ENCODE measurements at places on chromosomes 3 and 15. TPM values are rescaled to one million over a fixed set of nuclear protein-coding genes. Genes with fewer than 3 reads are reported as not detected.
A peak's percentile ranks its signal among the peaks of the same experiment; 100 is the strongest.

GRCh38 chr3:3015185-3016089, 94.7 kb downstream of the IL5RA start:
- no peaks in the 10 kb centered on the region for H3K27me3 ChIP-seq
- peaks cover 3% of the 10 kb centered on the region for H3K4me1 ChIP-seq
- H3K36me3 ChIP-seq, result no peaks in the 10 kb centered on the region
- DNase-seq, result peak; percentile 55
- H3K27ac ChIP-seq, result no peak overlapping the region
- no peak overlapping the region for H3K4me3 ChIP-seq

GRCh38 chr3:123660900-123661299, 76.0 kb upstream of the HACD2 start:
- peak overlapping the region; percentile 27 for H3K4me3 ChIP-seq
- no peaks in the 10 kb centered on the region for H3K27me3 ChIP-seq
- H3K36me3 ChIP-seq, result peaks cover 2% of the 10 kb centered on the region
- H3K27ac ChIP-seq, result peak overlapping the region; percentile 93
- DNase-seq, result peak; percentile 90

DNA sequence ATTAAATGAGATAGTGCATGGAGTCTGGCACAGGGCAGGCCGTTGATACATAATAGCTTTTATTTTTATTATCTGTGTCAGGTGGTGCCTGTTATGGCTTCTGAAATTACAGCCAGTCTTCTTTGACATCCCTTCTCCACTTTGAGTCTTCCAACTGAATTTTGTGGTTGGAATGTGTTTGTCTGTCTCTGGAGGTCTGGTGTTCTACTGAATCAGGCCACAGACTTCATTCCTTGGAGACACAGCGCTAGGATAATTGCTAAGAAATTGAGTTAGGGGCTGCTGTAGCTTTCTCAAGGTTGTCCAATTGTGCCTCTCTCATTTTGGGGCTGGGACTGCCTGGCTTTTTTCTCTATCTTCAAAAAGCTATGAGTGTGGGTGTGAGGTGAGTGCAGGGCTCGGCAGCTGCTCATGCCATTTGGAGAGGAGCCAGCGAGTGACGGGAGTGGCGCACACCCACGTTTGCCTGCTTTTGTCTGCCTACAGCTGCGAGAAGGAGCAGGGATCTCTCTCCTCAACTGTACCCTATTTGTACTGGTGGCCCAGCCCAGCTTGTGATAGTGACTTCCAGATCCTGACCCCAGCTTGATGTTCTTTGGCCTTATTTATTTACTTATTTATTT, 49.8 kb upstream of the SYN2 start:
- H3K36me3 ChIP-seq, result no peaks in the 10 kb centered on the region
- peak; percentile 9 for DNase-seq
- no peaks in the 10 kb centered on the region for H3K27me3 ChIP-seq
- H3K27ac ChIP-seq, result no peak overlapping the region
- no peaks in the 10 kb centered on the region for H3K4me1 ChIP-seq

DNA sequence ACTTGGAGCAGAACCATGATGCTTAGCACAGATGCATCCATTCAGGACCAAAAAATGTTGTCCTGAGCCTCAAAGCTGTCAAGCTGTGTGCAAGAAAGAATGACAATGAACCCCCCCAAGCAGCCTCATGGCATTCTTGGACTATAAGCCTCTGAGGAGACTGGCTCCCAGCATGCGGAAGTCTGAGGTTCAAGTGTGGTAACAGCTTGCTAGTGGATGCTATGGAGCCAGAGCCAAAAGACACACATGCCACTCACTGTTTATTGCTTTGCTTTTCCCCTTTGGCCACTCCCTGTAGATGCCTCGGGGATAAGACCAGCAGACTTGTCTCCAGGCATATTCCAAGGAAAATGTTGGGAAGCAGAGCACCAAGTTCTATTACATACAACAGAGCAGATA, 38.2 kb upstream of the SNRK start:
- H3K4me1 ChIP-seq, result no peaks in the 10 kb centered on the region
- no peaks in the 10 kb centered on the region for H3K27me3 ChIP-seq
- no peak for DNase-seq
- no peak overlapping the region for H3K27ac ChIP-seq
- H3K36me3 ChIP-seq, result no peaks in the 10 kb centered on the region

DNA sequence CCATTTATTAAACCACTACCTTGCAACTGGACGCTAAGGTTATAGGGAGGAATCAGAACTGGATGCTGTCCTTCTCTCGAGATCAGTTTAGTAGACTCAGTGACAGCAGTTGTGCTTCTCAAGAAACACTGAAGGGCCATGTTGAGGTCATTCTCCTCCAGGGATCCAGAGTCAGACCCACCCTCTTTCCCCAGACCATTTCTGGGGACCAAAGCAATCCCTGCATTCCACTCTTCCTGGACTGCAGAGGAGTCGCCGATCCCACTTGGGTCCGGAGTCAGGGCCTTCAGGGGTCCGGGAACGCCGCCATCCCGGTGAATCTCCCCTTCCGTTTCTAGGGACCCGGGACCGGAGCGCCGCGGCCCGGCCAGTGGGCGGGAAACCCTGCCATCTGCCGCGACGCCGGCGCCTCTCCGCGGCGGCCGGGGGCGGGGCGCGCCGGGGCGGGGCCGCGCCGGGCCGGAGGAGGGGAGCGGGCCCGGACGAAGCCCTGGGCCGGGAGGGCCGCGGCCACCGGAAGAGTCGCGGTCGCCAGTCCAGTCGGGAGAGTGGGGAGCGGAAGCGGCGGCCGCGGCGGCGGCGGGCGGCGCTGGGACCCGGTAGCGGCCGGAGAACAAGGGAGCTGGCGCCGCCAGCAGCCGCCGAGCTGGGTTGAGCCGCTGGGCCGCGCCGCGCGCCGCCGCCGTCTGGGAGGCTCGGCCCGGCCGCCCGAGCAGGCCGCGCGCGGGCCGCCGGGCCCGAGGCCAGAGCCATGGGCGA, at the start of gene DVL3:
Gene DVL3, plus strand, starts transcription at position 493 of the 759 bp plus-strand sequence. Its CDS starts 259 bp downstream, at position 752.
- H3K36me3 ChIP-seq, result no peaks in the 10 kb centered on the region
- no peaks in the 10 kb centered on the region for H3K4me1 ChIP-seq
- no peaks in the 10 kb centered on the region for H3K27me3 ChIP-seq
- peak; percentile 79 for DNase-seq
- H3K4me3 ChIP-seq, result peak within 1 kb of the TSS; percentile 95

C3orf49 gene
- not detected for total RNA-seq

RNU5B-1 gene
- total RNA-seq, result 54.0 TPM

TMEM207 gene
- not detected for total RNA-seq

GP5 gene
- 0.22 TPM for total RNA-seq

TNFAIP8L3 gene
- total RNA-seq, result 8.9 TPM
